NCI-H2081 treated with DMSO at 0.1 percent for 48 hours (cell line): ENCODE measurements at places on chromosomes 6 and 20.

- DNase-seq, result no peak
These were observed 87.3 kb upstream of the SLC22A16 start for GRCh38 chr6:110563711-110564110.

- no peak for DNase-seq
These were observed 8.0 kb upstream of the LAMP5 start for GRCh38 chr20:9506280-9506821.

- DNase-seq, result no peak
These were observed 91.5 kb upstream of the MTHFD1L start for GRCh38 chr6:150773969-150774368.

GRCh38 chr6:162533009-162533400 lies 194.6 kb downstream of the PRKN start:
- DNase-seq, result no peak

DNA sequence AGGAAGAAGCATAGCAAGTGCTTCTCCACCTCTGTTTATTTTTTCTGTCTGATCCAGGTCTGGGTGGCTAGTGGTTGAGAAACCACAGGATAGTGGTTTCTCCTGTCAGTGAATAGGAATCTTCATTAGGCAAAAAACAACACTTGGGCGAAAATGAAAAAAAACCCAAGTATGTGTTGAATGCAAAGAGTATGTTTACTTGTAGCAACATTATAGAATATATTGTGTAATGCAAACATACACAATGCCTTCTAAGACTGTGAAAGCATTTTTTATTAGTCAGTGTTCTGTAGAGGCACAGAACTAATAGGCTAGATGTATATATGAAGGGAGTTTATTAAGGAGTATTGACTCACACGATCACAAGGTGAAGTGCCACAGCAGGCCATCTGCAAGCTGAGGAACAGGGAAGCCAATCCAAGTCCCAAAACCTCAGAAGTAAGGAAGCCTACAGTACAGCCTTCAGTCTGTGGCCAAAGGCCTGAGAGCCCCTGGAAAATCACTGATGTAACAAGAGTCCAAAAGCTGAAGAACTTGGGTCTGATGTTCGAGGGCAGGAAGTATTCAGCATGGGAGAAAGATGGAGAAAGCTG lies 111.1 kb downstream of the UST start:
- DNase-seq, result no peak

DNA sequence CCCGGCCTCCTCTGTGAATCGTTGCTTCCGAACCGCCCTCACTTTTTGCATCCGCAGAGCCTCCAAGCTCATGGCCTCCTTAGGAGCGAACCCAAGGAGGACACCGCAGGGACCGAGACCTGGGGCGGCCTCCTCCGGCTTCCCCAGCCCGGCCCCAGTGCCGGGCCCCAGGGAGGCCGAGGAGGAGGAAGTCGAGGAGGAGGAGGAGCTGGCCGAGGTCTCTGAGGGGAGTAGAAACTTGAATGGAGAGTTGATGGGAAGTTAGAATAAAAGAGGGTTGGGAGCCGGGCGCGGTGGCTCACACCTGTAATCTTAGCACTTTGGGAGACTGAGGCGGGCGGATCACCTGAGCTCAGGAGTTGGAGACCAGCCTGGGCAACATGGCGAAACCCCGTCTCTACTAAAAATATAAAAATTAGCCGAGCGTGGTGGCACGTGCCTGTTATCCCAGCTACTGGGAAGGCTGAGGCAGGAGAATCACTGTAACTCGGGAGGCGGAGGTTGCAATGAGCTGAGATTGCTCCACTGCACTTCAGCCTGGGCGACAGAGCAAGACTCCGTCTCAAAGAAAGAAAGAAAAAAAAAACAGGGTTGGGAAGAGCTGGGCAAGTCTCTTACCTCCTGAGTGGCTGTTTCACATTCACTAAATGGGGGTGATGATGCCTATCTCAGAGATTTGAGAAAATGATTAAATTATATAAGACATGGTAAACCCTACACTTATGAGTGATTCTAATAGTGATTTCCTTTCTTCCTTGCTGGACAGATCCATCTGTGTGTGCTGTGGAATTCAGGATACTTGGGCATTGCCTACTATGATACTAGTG lies 805 bp downstream of the MSH5 start:
- no peak for DNase-seq

GRCh38 chr6:131523988-131524673 lies 48.9 kb upstream of the ARG1 start:
- no peak for DNase-seq

DNA sequence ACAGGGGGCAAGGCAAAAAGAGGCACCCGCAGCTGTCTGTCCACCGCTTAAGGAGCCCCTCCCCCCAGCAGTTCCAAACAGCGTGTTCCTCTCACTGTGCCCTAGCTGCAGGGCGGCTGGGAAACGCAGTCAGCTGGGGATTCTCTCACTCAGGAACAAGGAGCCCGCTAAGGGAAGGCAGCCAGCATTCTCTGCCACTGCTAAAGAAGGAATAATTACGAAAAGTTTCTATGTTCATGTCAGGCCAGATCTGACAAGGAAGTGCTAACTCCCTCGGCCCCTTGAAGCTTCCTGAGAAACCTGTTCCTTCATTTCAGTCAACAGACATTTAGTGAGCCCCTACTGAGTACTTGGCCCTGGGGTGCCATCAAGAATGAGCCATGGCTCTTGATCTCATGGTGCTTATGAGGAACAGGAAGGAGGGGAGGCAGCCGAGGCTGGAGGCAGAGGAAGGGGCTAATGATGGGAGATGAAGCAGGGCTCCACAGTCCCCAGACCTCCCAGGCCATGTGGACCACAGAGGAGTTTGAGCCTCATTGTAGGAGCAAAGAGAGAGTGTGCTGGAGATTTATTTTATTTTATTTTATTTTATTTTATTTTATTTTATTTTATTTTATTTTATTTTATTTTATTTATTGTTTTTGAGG lies 101.7 kb upstream of the PMEPA1 start:
- no peak for DNase-seq

DNA sequence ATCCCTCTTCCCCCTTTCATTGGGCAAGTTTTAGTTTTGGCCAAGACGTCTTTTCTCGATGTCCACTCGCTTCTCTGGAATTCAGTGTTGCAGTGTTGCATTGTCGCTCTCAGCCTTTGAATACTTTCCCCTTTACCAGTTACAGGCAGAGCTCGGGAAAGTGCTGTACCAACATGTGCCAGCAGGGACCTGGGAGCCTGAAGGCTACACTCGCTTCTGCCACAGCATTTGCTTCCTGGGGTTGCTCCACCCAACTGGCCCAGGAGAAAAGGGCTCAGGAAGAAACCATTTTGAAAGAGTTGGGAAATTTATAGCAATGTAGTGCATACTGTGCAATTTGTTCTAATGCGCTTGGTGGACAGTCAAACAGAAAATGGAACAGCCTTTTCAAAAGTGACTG lies 78.6 kb downstream of the LINC00237 start:
- no peak for DNase-seq

DNA sequence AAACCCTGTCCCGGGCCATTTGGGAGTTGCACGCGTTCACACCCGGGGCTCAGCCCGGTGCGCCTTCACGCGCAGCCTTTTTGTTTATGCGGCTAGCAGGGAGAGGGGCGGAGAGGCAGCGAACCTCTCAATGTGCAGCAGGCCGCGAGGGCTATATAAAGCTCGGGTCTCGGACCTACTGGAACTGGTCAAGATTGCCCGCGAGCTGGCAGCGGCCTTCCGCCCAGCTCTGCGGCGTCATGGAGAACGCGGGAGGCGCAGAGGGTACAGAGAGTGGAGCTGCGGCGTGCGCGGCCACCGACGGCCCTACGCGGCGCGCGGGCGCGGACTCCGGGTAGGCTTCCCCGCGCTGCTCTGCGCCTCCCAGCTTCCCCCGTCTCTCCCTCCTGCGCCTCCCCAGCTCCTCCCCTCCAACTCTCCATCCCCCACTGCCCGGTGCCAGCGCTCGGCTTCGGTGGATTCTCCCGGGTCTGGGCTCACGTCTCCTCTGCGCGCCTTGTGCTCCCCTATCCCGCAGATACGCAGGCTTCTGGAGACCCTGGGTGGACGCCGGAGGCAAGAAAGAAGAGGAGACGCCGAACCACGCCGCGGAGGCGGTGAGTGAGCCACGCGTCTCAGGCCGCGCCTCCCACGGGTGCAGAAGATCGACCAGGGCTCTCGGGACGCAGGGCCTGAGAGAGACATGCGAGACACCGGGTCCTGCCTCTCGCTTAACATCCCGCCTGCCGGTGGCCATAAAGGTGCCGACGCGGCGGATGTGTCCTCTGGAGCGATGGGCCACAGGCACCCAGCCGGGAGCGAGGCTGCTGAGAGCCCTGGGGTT lies at the start of gene RIPPLY2:
TSS of gene RIPPLY2 (plus strand) at position 183 of the 823 bp plus-strand sequence. CDS start at position 240, 57 bp downstream.
- peak; percentile 32 for DNase-seq

- no peak for DNase-seq
These were observed 21.8 kb downstream of the HMGCLL1 start for GRCh38 chr6:55557146-55557545.

GRCh38 chr6:116405138-116405537 lies 34.4 kb downstream of the DSE start:
- DNase-seq, result no peak

DNA sequence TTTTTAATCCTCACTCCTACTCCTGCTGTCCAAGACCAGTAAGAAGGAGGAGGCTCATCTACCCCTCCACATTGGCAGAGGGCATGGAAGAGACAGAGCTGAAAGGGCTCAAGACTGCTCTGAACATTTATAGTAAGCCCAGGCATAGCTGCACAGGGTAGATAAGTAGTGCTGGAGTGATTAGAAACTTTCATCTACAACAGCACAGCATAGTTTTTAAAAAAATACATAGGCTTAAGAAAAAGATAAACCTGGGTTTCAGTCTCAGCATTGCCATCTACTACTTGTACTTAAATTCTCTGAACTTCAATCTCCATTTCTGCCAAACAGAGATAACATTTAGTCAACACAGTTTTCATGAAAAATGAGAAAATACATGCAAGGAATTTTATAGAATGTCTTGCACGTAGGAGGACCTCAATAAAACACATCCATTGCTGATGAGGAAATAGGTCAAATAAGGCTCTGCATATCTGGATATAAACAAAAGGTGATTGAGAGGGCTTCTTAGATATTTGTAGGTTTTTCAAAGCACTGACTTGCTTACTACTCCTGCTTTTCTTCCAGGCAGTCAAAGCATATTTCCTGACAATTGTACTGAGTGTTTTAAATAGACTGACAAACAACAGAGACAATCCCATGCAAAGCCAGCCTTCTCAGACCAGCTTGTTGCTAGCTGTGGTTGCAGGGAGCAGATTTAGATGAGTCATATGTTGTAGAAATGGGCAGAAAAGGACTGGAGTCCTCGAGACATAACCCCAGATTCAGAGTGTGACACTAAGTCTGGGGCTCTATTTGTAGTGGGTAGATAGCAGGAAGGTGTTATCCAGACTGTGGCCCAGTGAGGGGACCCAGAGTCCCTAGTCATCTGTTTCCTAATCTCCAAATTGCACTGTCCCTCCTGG lies 107.4 kb upstream of the TAB2 start:
- no peak for DNase-seq

GRCh38 chr6:11209369-11209768 lies 23.1 kb downstream of the NEDD9 start:
- DNase-seq, result no peak

DNA sequence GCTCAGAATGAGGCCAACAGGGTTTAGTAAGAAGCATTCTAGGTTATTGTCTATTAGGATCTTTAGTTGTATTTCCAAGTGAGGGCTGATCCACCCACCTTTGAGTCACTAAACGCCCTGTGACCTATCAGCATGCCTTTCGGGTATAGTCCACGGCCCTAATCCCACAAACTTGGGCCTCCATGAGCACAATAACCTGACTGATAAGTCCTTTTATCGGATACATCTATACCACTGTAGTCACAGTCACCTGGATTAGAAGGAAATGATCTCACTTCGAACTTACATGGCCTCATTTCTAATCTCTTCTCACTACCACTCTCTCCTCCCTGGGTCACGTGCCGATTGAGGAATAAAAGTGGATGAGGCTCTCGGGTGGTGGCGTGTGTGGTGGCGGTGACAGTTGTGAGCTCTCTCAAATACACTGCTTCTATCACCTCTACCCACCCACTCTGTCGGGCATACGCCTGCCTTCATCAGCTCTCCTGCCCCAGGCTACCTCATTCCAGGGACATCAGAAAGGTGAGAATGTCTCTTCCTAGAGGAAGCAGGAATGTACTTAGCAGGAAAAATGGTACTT lies 65.2 kb downstream of the TRAM2 start:
- no peak for DNase-seq

DNA sequence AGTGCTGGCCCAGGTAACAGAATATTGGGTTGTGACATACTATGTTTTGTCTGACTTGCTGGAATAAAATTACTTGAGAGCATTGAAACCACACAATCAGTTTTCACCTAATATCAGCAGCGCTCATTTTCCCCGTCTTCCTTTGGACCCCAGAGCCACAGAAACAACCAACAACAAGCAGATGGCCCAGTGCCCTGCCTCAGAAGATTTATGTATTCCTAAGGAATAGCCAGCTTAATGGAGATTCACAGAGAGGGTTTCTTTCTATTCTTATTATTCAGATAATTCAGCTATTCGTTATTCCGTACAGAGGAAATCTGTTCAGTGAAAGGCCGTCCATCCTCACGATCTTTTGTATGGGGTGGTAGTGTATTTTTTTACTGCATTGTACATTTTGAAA lies 154.8 kb downstream of the TMEM242 start:
- DNase-seq, result no peak

DNA sequence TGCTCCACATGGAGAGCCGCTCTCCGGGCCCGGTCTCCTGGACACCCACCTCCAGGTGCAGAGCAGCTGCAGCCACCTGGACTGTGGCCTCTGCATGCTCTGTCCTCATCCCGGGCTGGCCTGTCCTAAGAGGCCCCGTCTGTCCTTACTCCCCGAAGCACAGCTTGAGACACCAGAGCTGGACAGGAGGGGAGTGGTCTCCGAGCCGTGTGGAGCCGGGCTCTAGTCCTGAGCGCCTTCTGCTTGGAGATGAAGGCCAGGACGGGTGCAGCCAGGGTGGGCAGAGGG lies 6.7 kb upstream of the NTSR1 start:
- no peak for DNase-seq

DNA sequence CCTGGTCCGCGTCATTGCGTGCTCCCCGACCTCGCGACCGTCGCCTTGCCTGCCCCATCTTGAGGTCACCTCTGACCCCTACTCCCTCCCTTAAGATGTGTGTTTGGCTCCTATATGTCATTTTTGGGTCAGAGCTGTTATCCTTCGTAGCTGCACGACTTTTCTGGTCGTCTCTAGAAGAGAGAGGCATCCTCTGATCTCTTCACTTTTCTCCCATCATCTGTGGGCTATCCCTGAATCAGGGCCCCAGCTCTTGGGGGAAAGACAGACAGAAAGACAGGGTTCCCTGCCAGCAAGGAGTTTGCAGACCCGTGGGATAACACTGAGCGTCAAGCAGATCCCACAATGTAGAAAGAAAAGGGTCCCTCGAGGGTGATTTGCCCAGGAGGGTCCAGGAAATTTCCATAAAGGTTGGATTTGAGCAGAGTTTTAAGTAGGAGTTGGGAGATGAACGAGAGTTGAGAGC lies 555 bp downstream of the FAM120B start:
- DNase-seq, result no peak
